ENCODE measurements at places on chromosomes 5 and 9. TPM values are rescaled to one million over a fixed set of nuclear protein-coding genes. Genes with fewer than 3 reads are reported as not detected.

Gene ZNF366
- polyA plus RNA-seq: not detected

Gene LURAP1L
- not detected for polyA plus RNA-seq

Gene PLAC8L1
- polyA plus RNA-seq: not detected

Gene SERF1B
- polyA plus RNA-seq: 37.1 TPM

Gene PCDHGA3
- polyA plus RNA-seq: not detected

Gene BRINP1
- polyA plus RNA-seq: not detected

Gene PTGS1
- 0.17 TPM for polyA plus RNA-seq

Gene PCDHB7
- not detected for polyA plus RNA-seq

Gene FAM221B
- polyA plus RNA-seq: not detected

Gene C7
- not detected for polyA plus RNA-seq

Gene PCDHGA11
- not detected for polyA plus RNA-seq

Gene WWC1
- 0.98 TPM for polyA plus RNA-seq

Gene CANX
- 394 TPM for polyA plus RNA-seq

Gene APBA1
- polyA plus RNA-seq: not detected

Gene BAAT
- polyA plus RNA-seq: 0.08 TPM

Gene LYSMD3
- polyA plus RNA-seq: 14.7 TPM

Gene ANKH
- 67.1 TPM for polyA plus RNA-seq

Gene BHMT
- not detected for polyA plus RNA-seq

Gene C9orf43
- 0.45 TPM for polyA plus RNA-seq

Gene ENC1
- polyA plus RNA-seq: 0.75 TPM

Gene SLC36A3
- not detected for polyA plus RNA-seq

Gene LIFR
- not detected for polyA plus RNA-seq

Gene FCN2
- not detected for polyA plus RNA-seq

Measured in CD4-positive, alpha-beta memory T cell (primary cell).